ENCODE measurements at places on chromosomes 7 and 10. TPM values are rescaled to one million over a fixed set of nuclear protein-coding genes. Genes with fewer than 3 reads are reported as not detected.

ZNF425 gene
- polyA plus RNA-seq, result 3.9 TPM

HOXA11 gene
- 8.0 TPM for polyA plus RNA-seq

GRCh38 chr10:49089152-49089551, 26.2 kb downstream of the VSTM4 start:
- no peak for DNase-seq

- DNase-seq, result no peak
Observed at GRCh38 chr7:8232999-8233847, 28.7 kb downstream of the ICA1 start.

- DNase-seq, result no peak
Observed at GRCh38 chr10:46550076-46550790, 6.2 kb downstream of the GPRIN2 start.

DNA sequence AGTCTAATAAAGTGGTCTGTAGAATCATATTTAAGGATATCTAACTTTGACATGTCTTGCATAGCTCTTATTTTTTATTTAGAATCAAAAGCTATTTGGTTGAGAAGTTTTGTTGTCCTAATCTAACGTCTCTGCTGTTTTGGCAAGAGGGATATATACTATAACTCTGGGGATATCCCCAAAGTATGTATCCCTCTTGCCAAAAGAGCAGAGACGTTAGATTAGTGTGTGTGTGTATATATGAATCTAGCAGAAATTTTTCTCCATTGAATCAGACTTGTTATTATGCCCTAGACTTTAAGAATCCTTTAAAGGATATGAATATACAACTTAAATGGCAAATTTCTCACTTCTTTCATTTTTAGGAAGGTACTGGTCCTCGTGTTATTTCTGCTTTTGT, 9.6 kb downstream of the SMC3 start:
- DNase-seq, result peak; percentile 29

TSPAN15 gene
- polyA plus RNA-seq, result 0.29 TPM

GRCh38 chr7:136193940-136194339, 216.8 kb upstream of the MTPN start:
- DNase-seq, result no peak

CDK1 gene
- polyA plus RNA-seq, result 38.4 TPM

FGFBP3 gene
- 0.72 TPM for polyA plus RNA-seq

GRCh38 chr7:96174812-96175211, 147.1 kb downstream of the SLC25A13 start:
- no peak for DNase-seq

BICC1 gene
- 97.0 TPM for polyA plus RNA-seq

GRCh38 chr7:14793151-14793550, 109.4 kb downstream of the DGKB start:
- peak; percentile 5 for DNase-seq

MSMB gene
- polyA plus RNA-seq, result not detected

DNA sequence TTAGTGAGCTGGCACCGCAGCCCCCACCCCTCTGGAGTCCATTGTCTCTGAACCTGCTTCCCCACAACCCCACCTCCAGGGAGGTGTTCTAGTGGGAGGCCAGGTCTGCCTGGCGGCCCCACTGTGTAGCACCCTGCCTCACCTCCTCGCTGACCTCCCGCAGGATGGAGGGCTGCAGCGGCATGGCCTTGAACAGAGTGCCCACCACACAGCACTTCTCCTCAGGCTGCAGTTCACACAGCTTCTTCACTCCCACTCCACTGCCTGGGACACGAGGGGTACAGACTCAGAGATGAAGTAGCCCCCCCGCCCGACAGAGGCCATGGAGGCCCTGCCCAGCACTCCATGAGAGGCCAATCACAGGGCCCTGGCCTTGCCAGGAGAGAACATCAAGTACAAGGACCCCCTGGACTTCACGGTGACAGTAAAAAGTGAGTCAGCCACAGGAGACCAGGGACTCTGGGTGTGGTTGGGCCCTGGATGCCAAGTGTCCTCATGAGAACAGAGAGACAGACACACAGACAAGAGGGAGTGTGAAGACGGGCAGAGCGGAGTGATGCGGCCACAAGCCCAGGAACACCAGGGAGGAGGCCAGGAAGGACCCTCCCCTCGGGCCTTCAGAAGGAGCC, 5.4 kb downstream of the POLD2 start:
- peak; percentile 32 for DNase-seq

- DNase-seq, result peak; percentile 24
Observed at GRCh38 chr7:138584696-138585095, 116.5 kb downstream of the SVOPL start.

DNA sequence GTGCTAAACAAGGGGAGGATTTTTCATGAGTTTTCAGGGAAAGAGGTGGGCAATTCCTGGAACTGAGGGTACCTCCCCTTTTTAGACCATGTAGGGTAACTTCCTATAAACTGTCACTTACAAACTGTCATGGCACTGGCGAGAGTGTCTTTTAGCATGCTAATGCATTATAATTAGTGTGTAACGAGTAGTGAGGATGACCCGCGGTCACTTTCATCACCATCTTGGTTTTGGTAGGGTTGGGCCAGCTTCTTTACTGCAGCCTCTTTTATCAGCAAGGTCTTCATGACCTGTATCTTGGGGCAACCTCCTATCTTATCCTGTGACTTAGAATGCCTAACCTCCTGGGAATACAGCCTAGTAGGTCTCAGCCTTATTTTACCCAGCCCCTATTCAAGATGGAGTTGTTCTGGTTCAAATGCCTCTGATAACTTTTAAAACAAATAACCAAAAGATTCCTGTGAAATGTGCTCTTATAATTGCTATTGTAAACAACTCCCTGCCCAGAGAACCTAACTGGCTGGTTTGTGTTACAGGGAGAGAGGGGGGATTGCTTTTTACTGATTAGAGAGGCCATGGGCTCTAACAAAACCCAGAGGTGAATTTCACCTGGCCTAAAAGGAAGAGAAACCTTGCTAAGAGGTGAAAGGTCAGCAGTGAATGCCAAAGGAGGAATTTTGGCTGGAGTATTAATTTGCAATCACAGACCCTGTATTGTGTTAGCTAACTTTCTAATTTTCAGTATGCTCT, 64.3 kb downstream of the EEPD1 start:
- no peak for DNase-seq

TFR2 gene
- 0.79 TPM for polyA plus RNA-seq

- no peak for DNase-seq
Observed at GRCh38 chr10:115065801-115066200, 27.4 kb upstream of the ATRNL1 start.

SLC18A3 gene
- not detected for polyA plus RNA-seq

DNA sequence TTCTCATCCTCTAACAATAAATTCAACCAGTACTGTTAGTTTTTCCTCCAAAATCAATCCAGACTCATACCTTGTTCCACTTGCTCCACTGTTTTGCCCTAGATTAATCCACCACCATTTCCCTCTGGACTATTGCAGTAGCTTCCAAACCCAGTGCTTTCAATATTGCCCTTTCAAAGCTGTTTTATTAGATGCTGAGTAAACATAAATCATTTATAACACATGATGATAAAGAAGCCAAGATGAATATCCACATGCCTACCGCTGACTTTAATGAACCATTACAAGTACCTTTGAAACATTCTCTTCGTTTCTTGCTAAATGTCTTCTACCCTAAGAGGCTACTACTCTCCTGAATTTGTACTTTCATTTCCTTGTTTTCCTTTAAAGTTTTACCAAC, 174.2 kb upstream of the FAM171A1 start:
- no peak for DNase-seq

DHTKD1 gene
- 6.8 TPM for polyA plus RNA-seq

FAM237B gene
- polyA plus RNA-seq, result not detected

- DNase-seq, result peak; percentile 68
Observed at GRCh38 chr10:11024596-11024995, 6.9 kb downstream of the CELF2 start.

AVPI1 gene
- polyA plus RNA-seq, result 31.4 TPM

DNA sequence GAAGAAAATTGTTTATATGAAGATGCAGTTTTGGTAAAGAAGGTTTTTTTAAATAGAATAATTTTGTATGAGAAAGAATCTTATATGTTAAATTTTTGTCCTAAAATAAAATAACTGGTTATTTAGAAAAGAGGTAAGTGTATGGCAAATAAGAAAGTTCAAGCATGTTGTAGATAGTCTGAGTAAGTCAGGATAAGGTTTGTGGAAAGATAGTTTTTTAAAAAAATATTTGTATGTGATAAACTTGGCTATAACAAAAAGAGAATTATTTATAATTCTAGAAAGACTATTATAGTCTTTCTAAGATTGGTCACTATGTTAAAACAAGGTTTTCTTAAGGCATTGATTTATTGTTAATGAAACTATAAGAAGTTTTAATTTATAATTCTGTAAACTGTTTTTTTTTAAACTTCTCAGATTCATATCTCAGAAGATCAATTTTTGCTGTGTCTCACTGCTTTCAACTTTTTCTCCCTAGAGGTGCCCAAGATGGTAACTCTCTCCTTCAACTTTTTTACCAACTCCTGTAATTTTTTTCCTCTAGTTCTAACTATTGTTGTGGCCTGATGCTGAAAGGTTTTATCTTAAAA, 698.6 kb downstream of the CCSER2 start:
- DNase-seq, result no peak

CCDC172 gene
- not detected for polyA plus RNA-seq

DNA sequence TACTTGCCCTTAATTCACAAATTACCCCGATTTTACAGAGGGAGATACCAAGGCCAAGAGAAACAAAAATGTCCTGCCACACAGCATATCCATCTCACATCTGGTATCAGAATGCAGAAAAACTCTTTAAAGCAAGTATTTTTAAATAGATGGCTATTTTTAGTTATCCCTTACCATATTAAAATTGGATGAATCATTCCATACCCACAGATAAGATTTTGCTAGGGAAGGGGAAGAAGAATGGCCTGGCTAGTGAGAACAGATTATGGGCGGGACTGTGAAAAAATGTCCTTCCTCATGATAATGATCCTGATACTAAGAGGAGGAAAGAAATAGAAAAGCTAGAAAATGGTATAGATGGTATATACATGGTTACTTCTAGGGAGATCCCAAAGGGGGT, 80.6 kb upstream of the GATAD1 start:
- DNase-seq, result peak; percentile 8

- DNase-seq, result no peak
Observed at GRCh38 chr7:139704308-139704879, 73.4 kb downstream of the HIPK2 start.

DNA sequence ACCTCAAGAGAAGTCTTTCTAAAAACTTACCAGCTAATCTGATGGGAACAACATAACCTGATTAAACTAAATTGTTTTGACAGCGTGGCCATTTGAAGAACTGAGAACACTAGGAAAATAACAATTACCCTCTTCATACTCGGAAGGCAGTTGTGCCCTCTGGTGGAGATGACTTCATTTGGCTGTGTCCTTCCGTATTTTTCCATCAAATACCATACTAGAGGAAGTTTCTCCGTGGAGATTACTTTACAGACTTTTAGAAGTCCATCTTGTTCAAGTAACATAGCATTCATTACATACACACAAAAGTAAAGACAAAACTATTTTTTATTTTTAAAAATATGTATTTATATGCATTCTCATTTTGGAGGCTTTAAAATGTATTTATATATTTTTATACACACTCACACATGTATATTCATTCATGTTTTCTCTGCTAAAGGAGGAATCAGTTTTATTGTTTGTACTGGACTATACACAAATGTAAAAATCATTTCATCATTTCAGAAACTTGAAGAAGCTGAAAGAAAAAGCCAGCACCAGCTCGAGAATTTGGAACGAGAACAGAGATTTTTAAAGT, 25.2 kb downstream of the SMNDC1 start:
- peak; percentile 82 for DNase-seq

DNA sequence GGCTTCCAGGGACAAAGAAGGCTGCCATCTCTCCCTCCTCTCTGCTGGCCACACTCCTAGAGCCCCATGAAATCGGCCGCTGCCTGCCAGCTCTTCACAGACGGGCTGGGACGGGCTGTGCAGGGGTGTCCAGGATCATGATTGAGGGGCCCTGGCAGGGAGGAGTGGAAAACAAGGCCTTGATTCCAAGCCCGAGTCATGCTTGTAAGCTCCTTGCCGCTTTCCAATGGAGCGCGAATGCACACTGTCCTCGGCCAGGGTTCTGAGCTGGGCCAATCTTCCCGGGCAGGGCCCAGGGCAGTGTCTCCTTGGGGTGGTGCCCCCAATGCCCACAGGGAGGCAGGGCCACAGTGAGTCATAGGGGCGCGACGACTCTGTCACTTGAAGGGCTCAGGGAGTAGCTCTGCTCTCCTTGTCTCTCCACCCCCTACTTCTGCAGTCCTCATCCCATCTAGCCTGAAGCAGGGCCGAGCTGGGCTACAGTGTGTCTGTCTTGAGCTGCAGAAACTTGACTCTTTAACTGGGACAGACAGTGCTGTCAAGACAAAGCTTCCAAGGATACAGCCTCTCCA, 186.2 kb upstream of the SVIL start:
- DNase-seq, result peak; percentile 9

GRCh38 chr7:151231080-151231479, 1.2 kb upstream of the CHPF2 start:
- peak; percentile 41 for DNase-seq

DNA sequence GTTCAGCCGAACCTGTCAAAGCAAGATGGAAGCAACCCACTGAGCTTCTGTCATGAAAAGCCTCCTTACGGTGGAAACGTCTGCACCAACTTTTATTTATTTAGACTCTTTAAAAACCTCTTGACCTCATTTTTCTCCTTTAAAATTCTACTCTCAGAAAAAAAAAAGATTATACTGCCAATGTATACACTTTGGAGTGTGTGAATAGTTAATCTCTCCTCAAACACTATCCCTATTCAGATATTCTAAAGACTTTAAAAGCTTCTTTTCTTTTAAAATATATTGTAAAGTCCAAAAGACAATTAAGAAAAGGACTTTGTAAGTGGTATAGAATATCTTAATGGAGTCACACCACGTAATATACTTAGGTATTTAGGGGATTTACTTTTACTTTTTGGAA, 335.2 kb upstream of the SEMA3D start:
- DNase-seq, result no peak

DNA sequence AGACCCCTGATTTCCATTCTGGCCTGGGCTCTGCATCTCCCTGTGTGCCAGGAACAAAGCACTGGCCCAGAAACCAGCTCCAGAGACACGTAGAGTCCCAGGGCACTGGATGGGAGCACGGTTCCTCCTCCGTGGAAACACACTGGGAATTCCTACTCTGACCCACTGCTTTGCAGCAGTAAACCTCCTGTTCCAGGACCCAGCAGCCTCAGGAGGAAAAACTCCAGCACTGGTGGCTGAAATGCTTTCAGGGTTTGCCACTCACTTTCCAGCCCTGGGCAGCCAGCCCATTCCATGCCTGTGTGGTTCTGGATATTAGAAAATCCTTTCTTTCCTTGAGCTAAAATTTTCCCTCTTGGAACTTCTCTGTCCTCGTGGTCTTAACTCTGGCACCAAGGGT, 58.0 kb downstream of the FAM171A1 start:
- no peak for DNase-seq

GRCh38 chr7:95006010-95006409, 98.6 kb downstream of the PPP1R9A start:
- no peak for DNase-seq

DNA sequence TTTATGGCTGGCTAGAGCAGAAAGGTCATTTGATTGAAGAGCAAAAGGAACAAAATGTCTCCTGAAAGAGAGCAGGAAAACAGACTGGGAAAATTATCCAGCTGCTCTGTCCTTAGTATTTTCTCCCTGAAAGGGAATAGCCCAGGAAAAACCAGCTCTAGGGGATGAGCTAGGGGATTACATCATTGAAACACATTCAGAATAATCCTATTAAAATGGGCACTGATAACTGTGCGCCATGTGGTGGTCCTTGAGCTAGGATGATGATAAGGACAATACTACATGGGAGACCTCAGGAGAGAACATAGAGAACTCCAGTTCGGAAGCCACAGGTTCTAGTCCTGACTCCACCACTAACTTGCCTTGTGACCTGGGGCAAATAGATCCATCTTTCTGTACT, 873.8 kb downstream of the TYW1 start:
- no peak for DNase-seq
